Stimulated activated CD4-positive, alpha-beta T cell treated with anti-CD3 and anti-CD28 coated beads, Interleukin-12 subunit alpha, Interleukin-12 subunit beta, amount 100 ng/mL, for 24 hours (primary cell): ENCODE measurements at places on chromosomes 7 and 10.

GRCh38 chr7:17560516-17560915 lies 262.1 kb downstream of the AHR start:
- no peak for DNase-seq

DNA sequence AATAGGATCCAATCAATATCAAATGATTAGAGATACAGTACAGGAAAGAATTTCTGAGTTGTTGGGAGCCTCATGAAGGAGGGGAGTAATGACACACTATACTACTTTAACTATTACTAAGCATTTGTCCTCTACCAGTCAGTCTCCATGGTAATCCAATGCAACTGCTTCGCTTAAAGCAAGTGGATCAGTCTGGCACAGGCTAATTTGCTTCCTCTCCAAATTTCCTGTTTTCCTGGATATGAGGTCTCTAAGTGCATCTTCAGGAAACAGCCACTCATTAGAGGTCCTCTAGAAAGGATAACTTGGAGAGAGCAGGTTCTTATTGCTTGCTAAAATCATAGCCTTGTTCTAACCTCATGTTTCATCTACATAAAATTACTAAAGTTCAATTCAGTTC lies 8.4 kb upstream of the SEPTIN7 start:
- no peak for DNase-seq

DNA sequence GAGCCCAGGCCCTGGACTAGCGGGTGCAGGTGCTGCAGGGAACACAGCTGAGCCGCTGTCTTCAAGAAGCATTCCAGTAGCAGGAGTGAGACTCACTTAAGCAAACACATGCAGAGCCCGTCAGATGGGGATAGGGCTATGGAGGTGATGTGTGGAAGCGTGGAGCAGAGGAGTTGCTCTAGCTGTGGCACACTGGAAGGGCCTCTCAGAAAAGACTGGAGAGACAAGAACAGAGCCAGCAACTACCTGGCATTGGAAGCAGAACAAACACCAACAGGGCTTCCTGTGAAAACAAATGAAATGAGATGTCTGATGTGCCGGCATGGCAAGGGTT lies 37.8 kb upstream of the GALNTL5 start:
- no peak for DNase-seq

GRCh38 chr7:122369756-122370155 lies 65.2 kb upstream of the FEZF1 start:
- DNase-seq, result no peak

DNA sequence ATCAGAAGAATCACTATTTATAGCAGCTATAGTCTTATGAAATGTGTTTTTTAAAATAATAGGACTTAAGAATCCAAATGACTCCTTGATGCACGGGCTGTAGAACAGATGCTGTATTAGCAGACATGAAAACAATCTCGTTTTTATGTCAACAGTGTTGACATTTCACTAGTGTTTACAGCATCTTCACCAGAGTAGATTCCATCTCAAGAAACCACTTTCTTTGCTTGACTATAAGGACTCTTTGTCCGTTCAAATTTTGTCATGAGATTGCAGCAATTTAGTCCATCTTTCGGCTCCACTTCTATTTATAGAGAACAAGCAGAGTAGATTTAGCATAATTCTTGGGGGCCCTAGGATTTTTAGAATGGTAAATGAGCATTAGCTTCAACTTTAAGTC lies 295.1 kb downstream of the EXOC4 start:
- no peak for DNase-seq

DNA sequence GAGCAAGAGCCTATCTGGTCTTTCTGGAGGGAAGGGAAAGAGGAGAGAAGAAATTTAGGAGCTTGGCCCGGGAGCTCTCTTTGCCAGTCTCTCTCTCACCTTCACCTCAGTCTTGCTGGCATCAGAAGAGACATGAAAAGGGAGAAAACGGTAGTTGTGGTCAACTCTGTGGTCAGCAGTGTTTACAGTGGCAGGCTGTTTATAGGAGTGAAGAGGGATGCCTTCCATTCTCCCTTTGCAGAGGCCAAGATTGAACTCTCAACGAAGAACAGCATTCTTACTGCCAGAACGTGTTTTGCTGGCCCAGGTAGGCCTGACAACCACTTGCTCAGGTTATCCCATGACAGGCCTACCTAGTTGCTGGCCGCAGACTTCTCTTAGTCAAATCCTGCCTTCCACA lies 133.3 kb downstream of the CCDC3 start:
- no peak for DNase-seq
